WTC11 (cell line): ENCODE measurements at places on chromosomes 3 and 15. TPM values are rescaled to one million over a fixed set of nuclear protein-coding genes. Genes with fewer than 3 reads are reported as not detected.

GRCh38 chr3:34213478-34213877, 415.0 kb downstream of the PDCD6IP start:
- DNase-seq: no peak

DNA sequence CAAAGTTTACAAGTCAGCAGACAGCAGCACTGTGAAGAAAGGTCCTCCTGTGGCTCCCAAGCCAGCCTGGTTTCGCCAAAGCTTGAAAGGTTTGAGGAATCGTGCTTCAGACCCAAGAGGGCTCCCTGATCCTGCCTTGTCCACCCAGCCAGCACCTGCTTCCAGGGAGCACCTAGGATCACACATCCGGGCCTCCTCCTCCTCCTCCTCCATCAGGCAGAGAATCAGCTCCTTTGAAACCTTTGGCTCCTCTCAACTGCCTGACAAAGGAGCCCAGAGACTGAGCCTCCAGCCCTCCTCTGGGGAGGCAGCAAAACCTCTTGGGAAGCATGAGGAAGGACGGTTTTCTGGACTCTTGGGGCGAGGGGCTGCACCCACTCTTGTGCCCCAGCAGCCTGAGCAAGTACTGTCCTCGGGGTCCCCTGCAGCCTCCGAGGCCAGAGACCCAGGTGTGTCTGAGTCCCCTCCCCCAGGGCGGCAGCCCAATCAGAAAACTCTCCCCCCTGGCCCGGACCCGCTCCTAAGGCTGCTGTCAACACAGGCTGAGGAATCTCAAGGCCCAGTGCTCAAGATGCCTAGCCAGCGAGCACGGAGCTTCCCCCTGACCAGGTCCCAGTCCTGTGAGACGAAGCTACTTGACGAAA, 24.2 kb downstream of the STARD5 start:
- no peak for DNase-seq

GRCh38 chr3:147412261-147412916, 3.2 kb downstream of the ZIC1 start:
- peak; percentile 74 for DNase-seq

Gene CCDC51
- total RNA-seq: 23.9 to 25.1 TPM (median 24.7 TPM) in 3 replicates

Gene ARGFX
- total RNA-seq: not detected in 3 replicates

Gene TNIK
- 50.3 to 53.0 TPM (median 51.9 TPM) in 3 replicates for total RNA-seq

GRCh38 chr3:13465236-13465873, 14.8 kb upstream of the HDAC11 start:
- no peak for DNase-seq

Gene CLK3
- 45.2 to 48.1 TPM (median 46.3 TPM) in 3 replicates for total RNA-seq

- DNase-seq: no peak
Measured at GRCh38 chr3:151568184-151568583, 107.3 kb upstream of the IGSF10 start.
